Glutamatergic neuron (in vitro differentiated cells): ENCODE measurements at places on chromosomes 2 and 18. TPM values are rescaled to one million over a fixed set of nuclear protein-coding genes. Genes with fewer than 3 reads are reported as not detected.

The STPG4 gene
- 1.3 TPM for total RNA-seq

The CAPN13 gene
- not detected for total RNA-seq

The SGO2 gene
- 6.6 TPM for total RNA-seq

The LYPD6B gene
- 0.69 TPM for total RNA-seq

The ROCK1 gene
- 59.9 TPM for total RNA-seq

The SIX3 gene
- 0.86 TPM for total RNA-seq

The STARD6 gene
- not detected for total RNA-seq

The MAPRE3 gene
- total RNA-seq = 49.2 TPM

The PMAIP1 gene
- total RNA-seq = 12.6 TPM

GRCh38 chr2:60546756-60547420 is 6.6 kb downstream of the BCL11A start:
- peaks cover 5% of the 10 kb centered on the region for H3K27me3 ChIP-seq
- peaks cover 14% of the 10 kb centered on the region for H3K4me1 ChIP-seq
- no peak for DNase-seq
- H3K36me3 ChIP-seq = no peaks in the 10 kb centered on the region
- H3K4me3 ChIP-seq = no peak overlapping the region

DNA sequence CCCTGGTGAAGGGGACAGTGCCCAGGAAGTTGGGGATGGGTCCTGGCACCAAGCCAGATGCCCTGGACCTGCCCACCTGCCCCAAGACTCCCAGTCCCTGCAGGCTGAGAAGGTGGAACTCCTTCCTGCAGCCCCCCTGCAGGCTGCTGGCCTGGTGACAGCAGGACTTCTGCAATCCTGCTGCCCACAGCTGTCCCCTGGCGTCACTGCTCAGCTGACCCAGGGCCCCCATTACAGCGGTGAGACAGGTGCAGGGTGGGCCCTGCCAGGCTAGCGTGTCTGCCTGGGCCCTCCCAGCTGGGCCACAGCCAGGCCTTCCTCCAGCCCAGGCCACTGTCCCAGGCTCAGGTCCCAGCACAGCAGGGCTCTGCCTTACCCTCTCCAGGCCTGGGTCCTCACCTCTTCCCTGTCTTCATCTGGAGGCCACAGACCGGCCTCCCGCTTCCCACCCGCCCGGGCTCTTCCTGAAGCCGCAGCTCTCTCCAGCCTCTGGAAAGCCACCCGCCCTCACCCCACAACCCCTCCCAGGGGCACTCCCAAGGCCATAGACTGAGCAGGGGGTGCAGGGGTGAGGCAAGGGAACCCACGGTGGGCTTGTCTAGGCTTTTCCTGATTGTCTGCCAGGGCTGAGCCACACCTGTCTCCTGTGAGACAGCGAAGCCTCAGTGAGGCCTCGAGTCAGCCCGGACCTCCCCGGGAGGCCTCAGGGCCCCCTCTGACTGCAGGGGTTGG is 8.8 kb upstream of the ERFE start:
- H3K36me3 ChIP-seq = no peaks in the 10 kb centered on the region
- no peak overlapping the region for H3K27ac ChIP-seq
- no peaks in the 10 kb centered on the region for H3K4me1 ChIP-seq

DNA sequence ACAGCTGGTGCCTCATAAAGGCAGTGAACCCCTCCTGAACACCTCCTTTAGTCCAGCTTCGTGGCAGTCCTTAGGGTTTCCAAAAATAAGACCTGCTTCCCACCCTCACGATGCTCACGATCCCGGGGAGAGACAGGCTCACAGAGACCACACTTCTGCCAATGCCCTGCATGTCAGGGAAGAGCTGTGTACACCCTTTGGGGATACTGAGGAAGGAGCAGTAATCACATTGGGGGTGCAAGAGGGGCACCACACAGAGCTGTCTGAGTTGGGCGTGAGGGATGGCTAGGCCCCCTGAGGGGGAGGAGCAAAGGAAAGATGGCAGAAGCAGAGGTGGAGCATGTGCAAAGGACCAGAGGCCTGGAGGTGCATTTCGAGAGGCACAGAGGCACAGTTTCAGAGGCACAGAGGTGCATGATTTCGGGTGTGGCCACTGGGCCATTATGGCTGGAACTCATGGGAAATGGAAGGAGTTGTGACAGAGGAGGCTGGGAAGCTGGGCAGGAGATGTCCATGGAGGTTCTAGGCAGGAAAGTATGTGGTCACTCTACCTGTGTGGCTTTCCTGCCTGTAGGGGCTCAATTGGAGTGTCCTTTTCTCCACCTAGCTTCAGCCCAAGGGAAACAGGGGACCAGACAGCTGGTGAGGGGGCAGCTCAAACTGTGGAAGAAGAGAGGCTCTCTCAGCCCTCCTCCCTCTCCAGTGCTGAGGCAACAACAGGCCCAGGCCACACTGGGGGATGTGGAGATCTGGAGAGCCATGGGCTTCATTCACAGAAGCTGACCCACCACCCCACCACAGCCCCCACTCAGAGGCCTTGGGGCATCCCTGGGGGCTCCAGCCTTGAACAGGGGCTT is 115.9 kb downstream of the CAPN13 start:
- no peak overlapping the region for H3K4me3 ChIP-seq
- no peak for DNase-seq
- no peak overlapping the region for H3K27ac ChIP-seq
- peaks cover 12% of the 10 kb centered on the region for H3K4me1 ChIP-seq
- peaks cover 3% of the 10 kb centered on the region for H3K27me3 ChIP-seq

GRCh38 chr2:213010106-213010779 is 141.2 kb downstream of the IKZF2 start:
- no peak overlapping the region for H3K27ac ChIP-seq
- H3K4me3 ChIP-seq = no peak overlapping the region
- H3K4me1 ChIP-seq = no peaks in the 10 kb centered on the region
- no peaks in the 10 kb centered on the region for H3K27me3 ChIP-seq
- no peaks in the 10 kb centered on the region for H3K36me3 ChIP-seq
- DNase-seq = no peak

- H3K36me3 ChIP-seq = no peaks in the 10 kb centered on the region
- no peak overlapping the region for H3K27ac ChIP-seq
- no peaks in the 10 kb centered on the region for H3K4me1 ChIP-seq
- no peaks in the 10 kb centered on the region for H3K27me3 ChIP-seq
Observed at GRCh38 chr2:46451131-46451711, 28.1 kb upstream of the TMEM247 start.

GRCh38 chr2:239889641-239890121 is 135.5 kb downstream of the NDUFA10 start:
- peaks cover 18% of the 10 kb centered on the region for H3K4me1 ChIP-seq
- peak; percentile 83 for DNase-seq
- peak overlapping the region; percentile 77 for H3K27ac ChIP-seq
- peaks cover 11% of the 10 kb centered on the region for H3K36me3 ChIP-seq

GRCh38 chr18:2896990-2897389 is 50.2 kb downstream of the EMILIN2 start:
- no peak for DNase-seq
- H3K27ac ChIP-seq = no peak overlapping the region
- no peaks in the 10 kb centered on the region for H3K36me3 ChIP-seq
- H3K4me3 ChIP-seq = no peak overlapping the region
- no peaks in the 10 kb centered on the region for H3K27me3 ChIP-seq

DNA sequence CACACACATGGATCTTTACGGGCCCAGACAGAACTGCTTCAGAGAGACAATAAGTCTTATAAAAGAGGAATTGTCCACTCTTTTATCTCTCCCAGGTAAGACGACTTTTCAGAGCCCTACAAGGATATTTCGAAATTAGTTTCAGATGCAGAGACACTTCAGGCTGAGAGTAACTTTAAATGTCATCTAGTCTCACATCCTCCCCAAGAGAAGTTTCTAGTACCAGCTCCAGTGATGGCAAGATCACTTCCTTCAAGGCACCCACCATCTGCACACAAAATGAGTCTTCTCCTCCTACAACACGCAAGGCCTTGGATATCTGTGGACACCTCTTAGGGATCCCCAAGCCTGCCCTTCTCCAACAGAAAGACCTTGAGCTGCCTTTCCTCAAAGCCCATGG is 39.0 kb upstream of the KLHL29 start:
- H3K27me3 ChIP-seq = peaks cover 5% of the 10 kb centered on the region
- no peak overlapping the region for H3K4me3 ChIP-seq
- H3K36me3 ChIP-seq = peaks cover 5% of the 10 kb centered on the region
- H3K27ac ChIP-seq = no peak overlapping the region
- H3K4me1 ChIP-seq = peaks cover 10% of the 10 kb centered on the region

GRCh38 chr18:76491473-76491775 is 3.6 kb downstream of the ZNF516 start:
- peak overlapping the region; percentile 94 for H3K27ac ChIP-seq
- peaks cover 21% of the 10 kb centered on the region for H3K4me1 ChIP-seq
- peak; percentile 78 for DNase-seq
- H3K27me3 ChIP-seq = peaks cover 30% of the 10 kb centered on the region
- H3K36me3 ChIP-seq = no peaks in the 10 kb centered on the region

DNA sequence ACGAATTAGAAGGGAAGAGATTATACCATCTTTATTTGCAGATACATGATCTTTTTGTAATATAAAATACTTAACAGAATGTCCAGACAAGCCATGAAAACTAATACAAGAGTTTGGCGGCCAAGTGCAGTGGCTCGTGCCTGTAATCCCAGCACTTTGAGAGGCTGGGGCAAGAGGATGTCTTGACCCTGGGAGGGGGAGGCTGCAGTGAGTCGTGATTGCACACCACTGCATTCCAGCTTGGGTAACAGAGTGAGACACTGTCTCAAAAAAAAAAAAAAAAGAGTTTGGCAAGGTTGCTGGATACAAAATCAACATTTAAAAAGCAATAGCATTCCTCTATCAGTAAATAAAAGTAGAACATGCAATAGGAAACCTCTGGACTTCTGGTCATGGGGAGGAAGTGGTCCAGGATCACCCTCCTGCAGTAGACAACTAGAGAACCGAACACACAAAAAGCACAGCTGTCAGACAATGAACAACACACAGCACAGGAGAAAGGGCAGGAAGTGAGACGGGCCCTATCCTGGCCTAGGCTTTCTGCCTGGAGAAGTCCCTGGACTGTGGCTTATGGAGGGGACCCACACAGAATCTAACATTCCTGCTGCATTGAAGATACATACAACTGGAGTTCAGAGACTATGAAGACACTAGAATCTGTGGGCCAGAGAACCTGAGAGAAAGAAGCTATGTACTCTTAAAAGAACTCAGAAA is 118.9 kb upstream of the ARL4C start:
- no peaks in the 10 kb centered on the region for H3K4me1 ChIP-seq
- H3K27ac ChIP-seq = no peak overlapping the region
- H3K36me3 ChIP-seq = no peaks in the 10 kb centered on the region
- DNase-seq = no peak
- no peaks in the 10 kb centered on the region for H3K27me3 ChIP-seq
- no peak overlapping the region for H3K4me3 ChIP-seq

DNA sequence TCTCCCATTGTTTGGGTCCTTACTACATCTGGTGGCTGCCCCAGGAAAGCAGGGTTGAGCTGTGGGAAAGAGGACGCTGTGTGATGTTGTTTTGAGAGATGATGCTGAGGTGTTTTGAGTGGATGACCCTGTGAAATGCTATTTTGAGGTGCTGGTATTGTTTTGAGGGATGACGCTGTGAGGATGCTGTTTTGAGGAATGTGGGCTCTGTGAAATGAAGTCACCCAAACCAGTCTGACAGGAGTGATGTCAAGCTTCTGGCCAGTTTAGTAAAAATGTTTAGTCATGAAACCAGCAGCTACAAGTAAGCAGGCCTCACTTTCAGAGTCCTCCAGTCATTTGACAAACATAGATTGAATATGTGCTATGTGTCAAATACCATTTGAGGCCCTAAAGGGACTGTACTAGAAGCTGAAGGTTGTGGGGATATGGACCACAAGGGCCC is 16.1 kb upstream of the PUM2 start:
- no peaks in the 10 kb centered on the region for H3K27me3 ChIP-seq
- H3K4me1 ChIP-seq = no peaks in the 10 kb centered on the region
- DNase-seq = no peak
- H3K4me3 ChIP-seq = no peak overlapping the region
- peaks cover 18% of the 10 kb centered on the region for H3K36me3 ChIP-seq

DNA sequence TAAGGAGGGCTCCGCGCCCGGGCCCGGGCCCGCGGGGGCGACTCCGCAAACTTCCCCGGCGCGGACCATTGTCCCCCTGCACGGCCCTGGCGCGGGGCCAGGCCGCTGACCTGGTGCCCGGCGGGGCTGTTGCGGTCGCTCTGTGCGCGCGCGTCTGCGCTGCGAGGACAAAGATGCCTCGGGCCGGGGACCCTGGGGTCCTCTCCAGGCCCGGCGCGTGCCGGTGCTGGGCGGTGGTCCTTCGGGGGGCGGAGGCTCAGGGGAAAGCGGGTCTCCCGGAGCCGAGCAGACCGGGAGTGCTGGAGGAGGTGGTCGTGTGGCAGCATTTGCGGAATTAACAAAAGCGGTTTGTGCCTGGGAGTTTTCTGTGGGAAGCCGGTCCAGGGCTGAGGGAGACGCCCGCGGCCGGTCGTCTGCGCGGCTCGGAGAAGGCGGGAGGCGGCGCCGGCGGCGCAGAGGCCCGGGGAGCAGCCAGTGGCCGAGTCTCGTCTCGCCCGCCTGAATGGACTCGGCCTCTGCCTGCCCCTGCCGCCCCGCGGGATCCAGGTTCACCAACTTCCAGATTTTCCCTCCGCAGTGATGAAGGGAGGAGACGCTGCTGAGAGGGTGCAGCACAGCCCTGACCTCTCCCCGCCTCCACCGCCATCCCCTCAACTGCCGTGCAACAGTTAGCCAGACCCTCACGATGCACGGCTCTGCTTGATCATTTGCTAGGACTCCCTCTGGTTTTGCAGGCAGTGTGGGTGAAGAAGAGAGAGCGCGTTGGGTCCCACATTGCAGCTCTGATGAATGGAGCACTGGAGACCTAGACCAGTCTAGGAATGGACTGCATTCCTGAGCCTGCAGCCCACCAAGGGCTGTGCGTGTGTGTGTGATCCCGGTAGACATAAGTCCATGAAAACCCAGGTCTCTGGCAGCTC is 705 bp downstream of the EFR3B start:
- DNase-seq = peak; percentile 67
- H3K36me3 ChIP-seq = no peaks in the 10 kb centered on the region

- H3K27me3 ChIP-seq = peaks cover 18% of the 10 kb centered on the region
- no peaks in the 10 kb centered on the region for H3K36me3 ChIP-seq
- H3K4me1 ChIP-seq = peaks cover 3% of the 10 kb centered on the region
- DNase-seq = no peak
- H3K4me3 ChIP-seq = no peak overlapping the region
Observed at GRCh38 chr2:238167344-238167715, 8.6 kb downstream of the ERFE start.

GRCh38 chr2:25435421-25435820 is 93.7 kb upstream of the DNMT3A start:
- no peak overlapping the region for H3K4me3 ChIP-seq
- H3K4me1 ChIP-seq = no peaks in the 10 kb centered on the region
- no peaks in the 10 kb centered on the region for H3K27me3 ChIP-seq
- DNase-seq = no peak

DNA sequence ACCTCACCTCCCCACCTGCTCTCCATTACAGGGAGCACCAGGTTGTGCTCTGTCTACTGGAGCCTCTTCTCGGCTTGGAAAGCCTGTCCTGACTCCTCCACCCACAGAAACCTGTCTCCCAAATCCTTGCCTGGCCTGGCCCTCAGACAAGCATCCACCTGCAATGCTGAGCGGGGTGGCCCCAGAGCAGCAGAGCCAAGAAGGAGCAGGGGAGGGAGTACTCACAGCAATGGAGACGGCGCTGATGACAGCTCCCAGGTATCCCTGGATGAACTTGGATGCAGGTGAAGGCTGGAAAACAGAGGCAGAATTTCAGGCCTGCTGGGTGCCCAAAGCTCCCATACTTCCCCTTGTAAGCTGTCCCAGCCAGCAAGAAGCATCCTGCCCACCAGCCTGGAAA is 72.8 kb downstream of the SFXN5 start:
- DNase-seq = no peak
- no peaks in the 10 kb centered on the region for H3K36me3 ChIP-seq
- no peak overlapping the region for H3K27ac ChIP-seq
- H3K27me3 ChIP-seq = peaks cover 10% of the 10 kb centered on the region
- no peak overlapping the region for H3K4me3 ChIP-seq
- no peaks in the 10 kb centered on the region for H3K4me1 ChIP-seq
